ENCODE measurements at places on chromosomes 12 and 14.

- no peak for DNase-seq
These were observed 148.4 kb downstream of the KSR2 start for GRCh38 chr12:117820216-117820907.

DNA sequence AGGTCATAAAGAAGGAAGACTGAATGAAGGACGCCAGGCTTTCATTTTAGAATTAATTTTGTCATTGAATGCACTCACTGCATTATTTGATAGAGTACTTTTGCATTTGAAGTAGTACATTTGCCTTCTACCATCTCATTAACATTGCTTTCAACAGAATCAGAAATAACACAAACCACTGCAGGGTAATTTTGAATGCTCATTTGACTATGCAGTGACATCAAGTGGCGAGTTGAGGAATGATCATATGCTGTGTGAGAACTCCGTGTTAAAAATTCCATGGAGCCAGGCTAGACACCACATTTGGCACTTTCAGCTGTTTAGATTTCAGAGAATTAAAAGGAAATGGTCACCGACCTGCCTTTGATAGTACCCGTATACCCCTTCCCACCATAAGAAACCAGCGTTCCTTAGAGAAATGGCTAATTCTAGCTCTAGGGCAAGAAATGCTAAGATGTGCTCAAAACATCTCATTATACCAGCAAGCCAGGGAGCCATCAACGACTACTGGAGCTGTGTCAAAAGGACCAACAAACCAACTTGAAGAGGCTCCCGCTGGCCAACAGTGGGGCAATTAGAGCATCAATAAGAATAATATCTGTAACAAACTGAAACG, 16.5 kb downstream of the HEBP1 start:
- no peak for DNase-seq

GRCh38 chr12:14068961-14069360, 87.6 kb upstream of the GRIN2B start:
- DNase-seq = no peak

- no peak for DNase-seq
These were observed 20.4 kb downstream of the A2M start for GRCh38 chr12:9095322-9095721.

DNA sequence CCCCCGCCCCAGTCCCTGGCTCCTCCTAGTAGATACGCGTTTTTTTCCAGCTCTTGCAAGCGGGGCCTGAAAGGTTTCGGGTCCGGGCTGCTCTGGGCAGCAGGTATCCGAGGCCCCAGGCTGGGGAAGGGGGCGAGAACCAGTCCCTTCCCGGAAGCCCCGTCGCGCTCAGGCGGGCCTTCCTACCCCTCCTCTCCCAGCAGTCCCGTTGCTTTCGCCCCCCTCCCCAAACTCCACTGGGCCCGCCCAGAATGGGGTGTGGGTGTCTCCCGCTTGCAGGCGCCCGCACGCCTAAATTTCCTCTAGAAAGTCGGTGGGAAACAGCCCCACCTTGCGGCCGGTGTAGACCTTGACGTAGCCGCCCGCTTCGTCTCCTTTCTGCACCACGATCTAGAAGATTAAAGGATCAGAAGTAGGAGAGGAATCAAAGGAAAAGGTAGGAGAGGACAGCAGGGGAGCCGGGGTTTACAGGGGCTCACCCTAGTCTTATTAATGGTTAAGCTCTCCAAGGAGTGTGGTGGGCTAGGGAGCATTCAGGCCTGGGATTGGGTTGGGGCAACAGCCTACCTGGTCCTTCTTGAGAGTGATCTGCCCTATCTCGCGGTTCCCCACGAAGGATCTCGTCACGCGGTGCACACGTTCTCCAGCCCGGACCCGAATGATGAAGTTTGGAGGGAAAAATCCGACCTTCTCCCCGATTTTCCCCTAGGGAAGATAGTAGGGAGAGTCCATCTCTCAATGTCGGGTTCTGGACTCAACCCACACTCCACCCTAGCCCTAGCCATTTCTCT, 7.3 kb downstream of the STAC3 start:
- peak; percentile 70 for DNase-seq

GRCh38 chr14:93981316-93982229, 5.2 kb upstream of the ASB2 start:
- no peak for DNase-seq

DNA sequence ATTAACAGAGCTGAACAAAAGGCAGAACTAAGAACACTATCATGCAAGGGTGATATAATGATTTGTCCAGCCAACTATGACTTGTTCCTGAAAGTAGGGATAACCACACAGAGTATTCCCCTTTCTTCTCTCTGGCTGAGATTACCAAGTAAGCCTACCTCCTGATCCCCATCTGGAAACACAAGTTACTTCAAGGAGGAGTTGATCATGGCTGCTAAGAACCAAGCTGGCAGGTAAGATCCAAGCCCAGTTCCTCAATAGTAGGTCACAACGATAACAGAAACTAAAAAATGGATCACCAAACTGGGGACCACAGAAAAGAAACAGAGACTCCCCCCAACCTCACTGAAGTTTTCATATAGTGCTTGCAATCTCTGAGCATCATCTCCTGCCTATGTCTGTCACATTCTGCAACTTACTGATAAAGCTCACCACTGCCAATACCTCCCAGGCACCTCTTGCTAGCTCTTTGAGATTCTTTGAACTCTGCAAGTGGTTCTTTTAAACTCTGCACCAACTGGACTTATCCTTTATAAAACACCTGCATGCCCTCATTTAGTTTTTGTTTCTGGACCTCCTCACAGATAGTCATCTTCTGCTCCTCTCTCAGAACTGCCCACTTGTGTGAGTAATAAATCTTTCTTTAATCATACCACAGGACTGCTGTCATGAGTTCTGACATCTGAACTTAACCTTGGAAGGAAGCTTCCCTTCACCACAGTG, 76.6 kb downstream of the LRP6 start:
- no peak for DNase-seq

DNA sequence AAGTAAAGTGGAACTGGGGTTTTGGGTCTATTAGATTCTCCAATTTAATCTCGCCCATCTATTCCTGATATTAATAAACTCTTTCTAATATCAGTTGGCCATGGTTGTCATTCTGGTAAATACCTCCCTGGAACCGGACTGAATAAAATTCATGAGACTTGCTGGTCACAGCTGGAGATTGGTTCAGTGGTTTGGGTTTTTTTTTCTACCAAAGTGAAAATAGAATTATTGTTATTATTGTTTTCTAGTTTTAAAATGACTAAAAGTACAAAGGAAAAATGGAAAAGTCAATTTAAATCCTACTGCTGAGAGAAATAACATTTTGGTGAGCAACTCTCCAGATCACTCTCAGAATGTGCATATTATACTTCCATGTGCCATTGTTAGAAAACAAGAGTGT, 437.5 kb downstream of the ZFP36L1 start:
- no peak for DNase-seq

GRCh38 chr12:99611599-99611998, 36.0 kb upstream of the GARIN6 start:
- no peak for DNase-seq

DNA sequence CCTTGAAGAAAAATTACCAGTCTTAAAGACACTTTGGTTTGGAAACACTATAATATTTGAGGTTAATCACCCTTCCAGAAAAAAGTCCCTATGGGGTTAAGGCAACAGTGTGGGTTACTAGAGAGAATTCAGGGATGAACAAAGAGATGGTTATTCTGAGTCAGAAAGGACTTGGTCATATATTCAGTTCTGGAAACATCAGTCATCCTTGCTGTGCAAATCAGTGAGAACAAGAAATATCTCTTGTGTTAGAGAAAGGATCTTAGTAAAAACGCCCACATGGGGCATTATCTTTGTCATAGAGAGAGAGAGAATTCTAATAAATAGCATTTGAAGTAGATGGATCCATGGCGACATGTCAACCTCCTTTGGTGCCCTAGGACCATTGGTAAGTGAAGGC, 59.4 kb upstream of the E2F7 start:
- no peak for DNase-seq

- no peak for DNase-seq
These were observed 84.0 kb upstream of the PTPRB start for GRCh38 chr12:70721216-70721615.

GRCh38 chr12:81683881-81684280, 75.3 kb downstream of the PPFIA2 start:
- no peak for DNase-seq

DNA sequence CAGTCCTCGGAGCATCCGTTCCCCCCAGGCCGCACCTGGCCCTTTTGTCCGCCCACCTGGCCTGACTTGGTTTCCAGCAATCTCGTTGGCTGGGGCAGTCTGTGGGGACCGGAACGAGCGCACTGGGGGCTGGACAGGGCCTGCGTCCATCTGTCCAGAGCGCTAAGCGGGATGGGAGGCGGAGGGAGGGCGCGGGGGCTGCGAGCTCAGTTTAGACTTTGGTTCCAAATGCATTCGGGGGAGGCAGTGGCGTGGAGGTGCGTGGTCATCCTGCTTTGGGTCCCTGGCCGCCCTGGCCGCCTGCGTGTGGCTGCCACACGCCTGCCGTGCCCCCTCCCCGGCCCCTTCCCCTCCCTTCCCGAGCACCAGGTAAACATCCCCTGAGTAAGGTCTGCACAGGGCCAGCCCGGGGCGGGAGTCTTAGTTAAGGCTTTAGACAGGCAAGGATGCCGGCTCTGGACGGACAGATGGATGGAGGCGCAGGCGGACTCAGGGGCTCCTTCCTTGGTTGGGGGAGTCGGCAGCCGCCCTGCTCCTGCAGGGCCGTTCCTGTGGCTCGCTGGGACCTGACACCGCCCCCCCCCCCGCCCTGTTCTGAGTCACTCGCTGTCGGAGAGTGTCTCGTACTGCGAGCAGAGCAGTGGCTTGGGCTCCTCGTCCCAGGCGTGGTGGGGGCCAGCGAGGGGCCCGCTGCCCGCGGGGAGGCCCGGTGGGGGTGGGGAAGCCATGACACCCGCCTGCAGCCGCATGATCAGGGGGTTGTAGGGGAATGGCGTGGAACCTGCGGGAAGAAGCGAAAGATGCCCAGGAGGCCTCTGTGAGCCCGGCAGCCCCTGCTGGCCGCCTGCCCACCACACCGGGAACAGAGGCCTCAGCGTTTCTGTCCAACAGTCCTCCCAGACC, 30.2 kb downstream of the RFLNA start:
- DNase-seq = no peak

GRCh38 chr14:97798176-97798575, 1001.0 kb downstream of the VRK1 start:
- DNase-seq = no peak

DNA sequence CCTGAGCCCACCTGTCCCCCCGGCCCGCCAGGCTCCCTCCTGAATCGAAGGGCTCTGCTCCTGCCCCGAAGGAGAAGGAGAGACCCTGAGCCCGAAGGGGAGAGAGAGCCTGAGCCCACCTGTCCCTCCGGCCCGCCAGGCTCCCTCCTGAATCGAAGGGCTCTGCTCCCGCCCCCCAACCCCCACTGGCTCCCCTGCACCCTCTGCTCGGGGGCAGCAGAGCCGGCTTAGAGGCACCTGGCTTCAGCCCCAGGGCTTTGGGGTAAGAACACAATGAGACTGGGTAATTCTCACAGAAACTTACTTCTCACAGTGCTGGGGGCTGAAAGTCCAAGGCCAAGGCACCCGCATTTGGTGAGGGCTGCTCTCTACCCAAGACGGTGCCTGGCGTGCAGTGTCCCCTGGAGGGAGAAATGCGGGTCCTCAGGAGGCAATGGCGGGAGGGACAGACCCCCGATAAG, 53.1 kb upstream of the FBRSL1 start:
- DNase-seq = no peak

GRCh38 chr14:91318911-91319310, 74.4 kb upstream of the GPR68 start:
- no peak for DNase-seq

DNA sequence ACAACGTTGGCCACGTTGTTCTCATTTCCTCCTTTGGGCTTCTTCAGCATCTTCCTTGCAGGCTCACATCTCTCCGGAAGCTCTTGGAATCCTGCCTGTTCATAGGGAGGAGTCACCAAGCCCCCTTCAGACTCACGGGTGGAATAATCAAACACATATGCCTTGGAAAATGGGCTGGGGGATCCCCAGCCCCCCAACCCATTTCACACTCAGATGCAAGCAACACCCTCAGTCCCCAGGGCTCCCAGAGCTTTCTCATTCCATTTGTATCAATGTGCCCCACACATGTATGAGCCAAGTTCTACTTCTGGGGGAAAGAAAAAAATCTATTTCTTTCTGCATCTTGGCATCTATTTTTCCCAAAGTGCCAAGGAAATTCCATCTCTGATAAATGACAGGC, 33.1 kb downstream of the WSCD2 start:
- DNase-seq = no peak

DNA sequence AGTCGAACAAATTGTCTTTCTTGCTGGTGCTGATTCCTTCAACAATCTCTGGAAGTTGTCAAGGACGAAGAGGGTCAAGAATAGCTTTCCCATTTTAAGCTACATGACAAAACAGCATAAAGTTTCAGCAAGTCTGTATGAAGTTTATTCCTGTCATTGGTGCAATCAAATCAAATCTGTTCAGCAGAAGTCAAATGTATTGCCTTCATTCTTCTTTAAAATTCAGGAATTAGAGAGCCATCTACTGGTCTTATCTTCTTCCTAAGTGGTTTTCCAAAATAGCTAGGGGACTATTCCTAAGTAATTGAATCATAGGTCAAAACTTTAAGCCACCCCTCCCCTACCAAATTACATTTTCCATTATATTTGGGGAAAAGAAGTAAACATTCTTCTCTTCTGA, 990.2 kb downstream of the GALC start:
- no peak for DNase-seq

GRCh38 chr14:101077481-101078074, 174.1 kb upstream of the RTL1 start:
- DNase-seq = no peak

GRCh38 chr14:32192712-32193373, 9.0 kb upstream of the RNU6-7 start:
- no peak for DNase-seq

Measured in stimulated activated CD8-positive, alpha-beta memory T cell treated with anti-CD3 and anti-CD28 coated beads, Interleukin-4, amount 100 ng/mL, for 24 hours (primary cell).